Thyroid gland (tissue), 4 donors: ENCODE measurements at places on chromosomes 3 and 15.

DNA sequence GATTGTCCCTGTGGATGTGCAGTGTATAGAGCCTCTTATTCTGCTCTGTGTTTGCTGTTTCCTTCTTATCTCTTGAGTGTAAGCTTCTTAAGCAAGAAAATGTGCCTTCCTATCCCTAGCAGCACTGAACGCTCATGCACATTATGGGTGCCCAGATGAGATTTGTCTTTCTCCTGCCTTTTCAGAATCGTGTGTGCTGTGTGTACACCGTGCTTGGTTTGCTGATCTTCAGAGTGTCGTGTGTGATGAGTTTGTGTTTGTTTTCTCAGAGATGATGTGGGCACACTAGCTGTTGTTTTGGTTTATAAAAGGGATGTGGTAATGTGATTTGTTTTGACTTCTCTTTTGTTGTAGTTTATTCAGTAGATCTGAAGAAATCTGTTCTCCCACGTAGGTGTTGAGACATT is 19.7 kb downstream of the GPR171 start:
- no peak for DNase-seq

GRCh38 chr3:147540921-147541320 is 131.8 kb downstream of the ZIC1 start:
- DNase-seq = no peak

DNA sequence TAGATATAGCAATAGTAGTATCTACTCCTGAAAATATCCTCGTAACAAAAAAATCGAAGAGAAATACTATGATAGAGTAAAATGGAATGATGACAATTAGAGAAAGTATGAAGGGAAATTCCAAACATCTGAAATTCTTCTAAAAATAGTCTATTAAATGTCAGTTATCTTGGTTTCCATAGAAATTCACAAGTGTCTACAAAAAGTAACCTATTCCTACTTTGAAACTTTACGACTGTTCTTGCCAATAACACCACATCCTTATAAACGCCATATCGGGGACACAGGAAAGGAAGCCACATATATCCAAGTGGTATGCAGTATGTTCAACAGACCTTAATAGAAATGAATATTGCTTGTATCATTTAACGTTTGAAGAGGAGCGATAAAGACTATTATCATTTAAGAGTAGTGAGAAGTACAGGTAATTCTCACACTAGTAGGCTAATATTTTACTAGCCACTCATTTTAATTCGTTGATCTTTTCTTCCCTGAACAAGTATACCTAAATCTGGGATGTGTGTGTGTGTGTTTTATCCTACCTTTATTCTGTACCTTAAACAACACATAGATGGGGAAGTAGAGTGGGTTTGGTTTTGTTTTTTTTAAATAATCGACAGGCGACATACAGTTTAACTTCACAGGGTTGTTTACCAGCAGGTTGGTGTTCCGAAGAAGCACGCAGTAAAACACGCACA is 1.2 kb downstream of the GPR176 start:
- DNase-seq = no peak

- DNase-seq = no peak
Measured at GRCh38 chr3:197008436-197009209, 21.0 kb downstream of the MELTF start.

DNA sequence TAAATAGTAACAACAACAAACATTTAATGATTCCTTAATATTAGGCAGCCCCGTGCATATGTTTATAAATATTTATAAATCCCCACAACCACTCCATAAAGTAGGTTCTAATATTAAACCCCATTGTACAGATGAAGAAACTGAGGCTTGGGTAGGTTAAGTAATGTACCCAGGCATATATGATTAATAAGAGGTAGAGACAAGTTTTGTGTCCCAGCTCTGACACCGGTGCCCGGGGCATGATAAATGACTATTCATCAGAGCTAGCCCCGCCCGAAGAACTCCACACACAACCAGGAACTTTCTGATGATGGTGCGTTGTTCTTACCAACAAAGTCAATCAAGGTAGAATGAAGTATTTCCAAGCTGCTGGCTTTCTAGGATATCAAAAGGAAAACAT is 19.4 kb downstream of the CDCP1 start:
- DNase-seq = no peak
